ENCODE measurements at places on chromosomes 2 and 18.

DNA sequence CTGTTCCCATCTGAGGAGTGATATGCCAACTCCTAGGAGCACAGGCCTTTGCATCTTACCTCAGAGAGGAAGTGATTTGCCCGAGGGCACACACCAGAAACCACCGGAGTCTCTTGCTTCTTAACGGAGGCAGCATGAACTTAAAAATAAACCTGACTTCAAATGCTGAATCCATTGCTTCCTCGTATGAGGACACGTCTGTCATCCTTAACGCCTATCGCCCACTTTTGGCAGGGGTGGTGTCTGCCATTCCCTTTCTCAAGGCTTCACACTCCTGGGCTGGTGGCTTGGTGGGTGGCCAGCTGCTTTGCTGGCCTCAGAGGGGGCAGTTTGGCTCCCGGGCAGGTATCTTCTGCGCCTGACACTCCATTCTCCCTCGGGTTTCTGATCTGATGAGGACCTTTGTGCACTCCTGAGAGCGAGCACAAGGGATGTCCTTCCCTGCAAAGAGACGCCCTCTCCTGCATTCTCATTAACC lies 1.1 kb upstream of the PREB start:
- no peak for DNase-seq

GRCh38 chr18:65661391-65661790 lies 89.4 kb upstream of the CDH7 start:
- no peak for DNase-seq

- no peak for DNase-seq
Measured at GRCh38 chr2:218015586-218016521, 13.1 kb upstream of the TNS1 start.

DNA sequence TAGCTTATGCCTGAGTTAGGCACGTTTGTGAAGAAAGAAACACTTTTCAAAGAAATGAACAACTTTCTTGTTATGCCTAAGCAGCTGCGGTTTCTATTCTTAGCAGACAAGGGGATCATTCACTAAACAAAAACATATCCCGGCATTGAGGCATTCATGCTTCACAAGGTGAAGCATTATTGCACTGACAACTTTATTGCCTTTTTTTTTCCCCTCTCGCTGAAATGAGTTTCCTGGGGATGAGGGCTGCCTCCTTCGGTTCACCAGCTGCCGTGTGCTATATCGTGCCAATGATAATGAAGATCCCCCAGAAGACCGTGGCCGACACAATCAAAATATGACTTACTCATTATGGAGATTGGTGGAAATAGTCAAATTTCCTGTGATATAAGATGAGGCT lies 288.2 kb upstream of the ST6GAL2 start:
- DNase-seq = peak; percentile 21

GRCh38 chr2:163733301-163733938 lies 2.4 kb downstream of the FIGN start:
- DNase-seq = no peak

GRCh38 chr2:28161466-28161865 lies 231.2 kb upstream of the FOSL2 start:
- peak; percentile 71 for DNase-seq

- DNase-seq = peak; percentile 85
Measured at GRCh38 chr2:235666213-235666781, 172.5 kb downstream of the AGAP1 start.

- DNase-seq = no peak
Measured at GRCh38 chr2:68452158-68452900, 14.8 kb downstream of the FBXO48 start.

- DNase-seq = peak; percentile 22
Measured at GRCh38 chr2:25960920-25961319, 21.4 kb downstream of the KIF3C start.

DNA sequence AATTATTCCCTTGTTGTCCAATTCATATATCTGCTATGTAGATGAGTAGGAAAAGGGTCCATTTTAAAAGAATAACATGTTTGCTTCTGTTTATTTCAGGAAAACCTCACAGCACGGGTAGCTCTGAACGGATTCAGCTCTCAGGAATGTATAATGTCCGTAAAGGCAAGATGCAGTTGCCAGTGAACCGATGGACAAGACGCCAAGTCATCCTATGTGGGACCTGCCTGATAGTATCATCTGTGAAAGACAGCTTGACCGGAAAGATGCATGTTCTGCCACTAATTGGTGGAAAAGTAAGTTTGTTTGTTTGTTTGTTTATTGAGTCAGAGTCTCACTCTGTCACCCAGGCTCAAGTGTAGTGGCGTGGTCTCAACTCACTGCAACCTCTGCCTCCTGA lies 114.6 kb downstream of the PHLPP1 start:
- DNase-seq = peak; percentile 21

DNA sequence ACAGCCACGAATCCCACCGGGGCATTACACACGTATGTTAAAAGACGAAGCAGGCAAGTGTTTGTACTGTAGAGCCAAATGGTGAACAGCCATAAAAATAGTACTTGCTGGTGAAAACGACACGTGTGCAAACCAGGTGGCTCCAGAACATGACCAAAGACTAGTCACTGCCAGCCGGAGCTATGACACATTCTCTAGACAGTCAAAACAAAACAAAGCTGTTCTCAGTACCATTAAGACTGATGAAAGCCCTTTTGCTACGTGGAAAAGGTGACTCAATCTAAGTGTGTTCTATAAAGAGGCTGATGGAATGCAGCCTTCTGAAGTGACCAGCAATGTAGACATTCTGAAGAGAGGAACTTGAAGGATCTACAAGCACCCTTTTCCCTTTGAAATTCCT lies 367.7 kb upstream of the NETO1 start:
- DNase-seq = peak; percentile 80

DNA sequence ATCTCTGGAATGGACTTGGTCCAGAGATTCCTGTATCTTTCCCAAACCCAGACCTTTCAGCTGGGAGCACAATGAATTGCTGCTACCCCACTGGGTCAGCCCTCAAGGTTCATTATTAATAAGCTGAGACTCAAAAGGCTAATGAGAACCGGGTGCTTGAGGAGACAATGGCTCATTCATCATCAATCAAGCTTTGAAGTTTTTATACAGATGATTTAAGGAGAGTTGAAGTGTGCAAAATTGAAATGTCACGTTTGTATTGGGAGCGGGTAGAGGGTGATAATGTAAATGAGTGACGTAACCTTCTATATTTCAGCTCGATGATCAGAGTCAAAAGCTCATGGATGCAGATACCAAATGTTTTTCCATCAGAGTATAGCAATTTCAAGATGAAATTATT lies 744.9 kb downstream of the ERBB4 start:
- no peak for DNase-seq

- no peak for DNase-seq
Measured at GRCh38 chr18:7711495-7711894, 144.4 kb downstream of the PTPRM start.

GRCh38 chr18:29494371-29494770 lies 1317.4 kb upstream of the CDH2 start:
- DNase-seq = no peak

DNA sequence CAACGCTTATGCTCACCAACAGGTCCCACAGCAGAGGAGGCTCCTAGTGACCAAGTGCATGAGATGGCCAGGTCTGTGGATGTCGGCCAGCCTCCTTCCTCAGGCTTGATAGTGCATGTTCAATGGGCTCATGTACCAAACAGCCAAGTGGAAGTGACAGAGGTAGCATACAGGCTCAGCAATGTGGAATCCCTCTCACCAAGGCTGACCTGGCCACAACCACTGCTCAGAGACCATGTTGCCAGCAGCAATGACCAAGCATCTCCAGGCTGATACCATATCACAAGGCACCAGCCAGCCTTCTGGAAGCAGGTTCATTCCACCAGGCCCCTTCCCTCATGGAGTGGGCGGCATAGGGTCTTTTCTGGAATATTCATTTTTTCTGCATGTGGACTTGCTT lies 61.5 kb downstream of the REEP1 start:
- DNase-seq = no peak

- DNase-seq = no peak
Measured at GRCh38 chr2:169065422-169065821, 3.9 kb upstream of the DHRS9 start.

GRCh38 chr2:23760736-23761135 lies 166.2 kb downstream of the ATAD2B start:
- DNase-seq = peak; percentile 60

DNA sequence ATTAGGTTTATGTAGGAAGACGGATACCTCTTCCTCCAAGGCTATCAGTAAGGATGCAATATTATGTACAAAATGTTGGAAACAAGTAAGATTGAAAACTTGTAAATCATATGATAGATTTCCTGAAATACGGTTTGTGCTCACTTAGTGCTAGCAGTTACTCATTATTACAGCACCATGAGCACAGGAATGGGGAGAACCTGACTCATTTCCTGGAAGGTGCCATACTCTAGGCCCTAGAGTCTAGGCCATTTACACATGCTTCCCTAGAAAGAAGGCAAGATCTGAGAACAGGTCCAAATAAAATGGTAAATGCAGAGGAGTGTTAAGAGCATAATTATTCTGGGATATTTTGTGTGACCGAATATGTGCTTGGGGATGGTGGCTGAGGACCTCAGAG lies 467.7 kb upstream of the CELF4 start:
- DNase-seq = no peak

DNA sequence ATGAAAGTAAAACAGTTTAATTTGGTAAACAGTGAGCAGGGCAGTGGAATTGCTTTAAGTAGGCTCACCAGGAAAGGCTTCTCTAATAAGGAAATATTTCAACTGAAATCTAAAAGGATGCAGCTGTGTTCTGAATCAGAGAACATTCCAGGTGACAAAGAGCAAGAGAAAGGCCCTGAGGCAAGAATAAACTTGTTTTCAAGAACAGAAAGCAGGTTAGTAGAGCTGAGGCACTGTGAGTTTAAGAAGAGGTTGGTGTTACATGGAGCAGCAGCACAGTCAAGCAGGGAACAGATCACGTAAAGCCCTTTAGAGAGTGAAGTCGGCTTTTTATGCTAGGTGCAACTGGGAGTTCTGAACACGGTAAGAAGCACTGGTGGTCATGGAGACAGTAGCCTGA lies 57.0 kb upstream of the SCN1A start:
- DNase-seq = no peak

DNA sequence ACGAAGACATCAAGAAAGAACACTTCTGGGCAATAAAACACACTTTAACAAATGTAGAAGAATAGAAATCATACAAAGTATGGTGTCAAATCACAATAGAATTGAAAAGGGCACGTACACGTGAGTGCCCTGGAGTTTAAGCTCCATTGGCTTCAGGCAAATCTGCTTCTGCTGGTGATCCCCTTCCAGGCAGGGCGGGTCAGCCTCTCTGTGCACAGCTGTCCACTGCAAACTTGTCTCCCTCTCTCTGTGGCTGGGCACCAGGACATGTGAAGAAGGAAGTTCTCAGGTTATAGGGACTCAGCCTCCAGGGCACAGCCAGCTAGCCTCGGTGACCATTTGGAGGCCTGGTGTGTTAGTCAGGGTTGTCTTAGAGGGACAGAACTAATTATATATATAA lies 66.0 kb downstream of the ST3GAL5 start:
- no peak for DNase-seq

DNA sequence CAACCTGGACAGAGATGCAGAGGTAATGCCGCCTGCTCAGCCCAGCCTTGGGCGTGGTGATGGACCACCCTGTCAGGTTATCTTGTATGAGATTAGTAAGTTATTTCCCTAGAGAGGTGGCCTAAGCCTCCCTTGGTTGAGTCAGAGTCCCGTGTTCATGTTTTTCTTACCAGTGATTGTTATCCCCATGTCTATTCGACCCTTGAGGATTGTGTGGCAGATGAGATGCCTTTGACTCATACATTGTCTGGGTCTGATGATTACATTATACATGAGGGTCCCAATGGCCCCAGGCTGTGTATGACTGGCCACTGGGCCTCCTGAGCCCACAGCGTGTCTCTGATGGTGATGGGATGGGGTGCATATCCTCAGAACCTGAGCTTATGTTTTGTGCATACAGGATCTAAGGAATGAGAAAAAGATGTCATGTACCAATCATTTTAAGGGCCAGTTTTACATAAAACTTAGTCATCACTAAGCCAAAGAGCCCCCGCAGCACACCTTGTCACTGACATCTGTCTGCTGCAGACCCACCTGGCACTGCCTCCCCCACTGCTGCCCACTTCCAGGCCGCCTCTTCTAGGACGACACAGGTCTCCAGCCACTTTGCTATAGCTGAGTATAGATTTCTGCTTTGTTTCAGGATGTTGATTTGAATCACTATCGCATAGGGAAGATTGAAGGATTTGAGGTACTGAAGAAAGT lies 7.7 kb downstream of the PPP1R7 start:
- DNase-seq = peak; percentile 54

GRCh38 chr2:234373060-234373459 lies 123.8 kb downstream of the ARL4C start:
- DNase-seq = no peak

- peak; percentile 98 for DNase-seq
Measured at GRCh38 chr2:99881901-99882591, 260.3 kb downstream of the AFF3 start.

GRCh38 chr18:70126832-70127231 lies 78.7 kb downstream of the RTTN start:
- no peak for DNase-seq

DNA sequence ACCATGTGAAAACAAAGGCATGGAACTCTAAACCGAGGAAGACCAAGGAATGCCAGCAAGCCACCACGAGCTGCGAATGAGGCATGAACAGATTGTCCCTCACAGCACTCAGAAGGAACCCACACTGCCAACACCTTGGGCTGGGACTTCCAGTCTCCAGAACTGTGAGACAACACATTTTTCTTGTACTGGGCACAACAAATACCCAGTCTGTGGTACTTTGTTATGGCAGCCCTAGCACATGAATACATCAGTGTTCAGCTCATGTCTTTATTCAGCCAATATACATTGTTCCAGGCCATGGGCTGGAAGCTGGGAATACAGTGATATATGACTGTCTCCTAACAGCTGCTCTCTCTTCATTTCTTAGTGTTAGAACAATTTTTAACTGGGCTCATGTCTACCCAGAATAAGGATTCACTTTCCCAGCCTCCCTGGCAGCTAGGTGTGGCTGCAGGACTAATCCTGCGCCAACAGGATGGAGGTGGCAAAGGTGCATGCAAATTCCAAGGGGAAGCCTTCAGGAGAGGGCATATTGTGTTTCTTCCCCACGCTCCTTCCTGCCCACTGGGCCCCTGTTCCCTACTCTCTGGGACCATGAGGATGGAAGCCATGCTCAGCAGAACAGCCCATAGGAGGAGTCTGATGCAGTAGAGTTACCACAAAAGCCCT lies 59.6 kb downstream of the STPG4 start:
- no peak for DNase-seq

GRCh38 chr2:126698376-126698775 lies 42.4 kb downstream of the GYPC start:
- DNase-seq = no peak

- DNase-seq = no peak
Measured at GRCh38 chr2:201827621-201828020, 21.3 kb downstream of the CDK15 start.

DNA sequence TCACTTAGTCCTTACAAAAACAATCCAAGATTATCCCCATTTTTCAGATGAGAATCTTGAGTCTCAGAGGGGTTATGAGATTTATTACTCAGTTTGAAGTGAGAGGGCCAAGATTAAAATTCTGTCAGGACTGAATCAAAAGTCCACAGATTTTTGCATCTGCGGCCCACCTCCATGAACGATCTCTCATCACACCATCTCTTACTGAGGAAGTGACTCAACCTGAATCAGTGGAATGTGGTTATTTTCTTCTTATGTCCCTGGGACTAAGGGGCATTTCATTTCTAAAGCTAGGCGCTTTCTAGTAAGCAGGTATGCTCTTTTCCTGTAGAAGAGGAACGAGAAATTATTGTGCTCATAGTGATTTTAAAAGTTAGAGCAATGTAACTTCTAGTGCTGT lies 360.3 kb upstream of the SPHKAP start:
- peak; percentile 65 for DNase-seq

- no peak for DNase-seq
Measured at GRCh38 chr2:96325884-96326255, 753 bp downstream of the ITPRIPL1 start.

- no peak for DNase-seq
Measured at GRCh38 chr18:7847357-7848053, 280.4 kb downstream of the PTPRM start.

Measured in fibroblast of skin of right quadriceps (primary cell).